ENCODE measurements at places on chromosomes 1 and 21.

DNA sequence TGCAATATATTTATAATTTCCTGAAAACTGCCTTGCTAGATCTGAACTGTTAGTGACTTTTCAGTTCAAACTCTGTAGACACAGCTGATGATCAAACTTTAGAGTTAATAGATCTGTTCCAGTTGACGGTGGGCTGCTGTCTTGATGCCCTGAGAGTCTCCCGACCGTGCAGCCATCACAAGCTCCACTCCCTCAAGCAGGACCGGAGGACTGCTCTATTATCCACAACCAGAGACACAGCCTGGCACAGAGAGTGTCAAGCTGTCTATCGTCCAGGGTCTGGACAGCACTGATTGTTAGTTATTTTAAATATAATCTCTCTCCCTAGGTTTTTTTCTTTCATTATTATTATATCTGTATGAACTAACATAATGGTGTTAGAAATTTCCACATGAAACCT is 8.0 kb downstream of the CHODL start:
- no peak for DNase-seq

DNA sequence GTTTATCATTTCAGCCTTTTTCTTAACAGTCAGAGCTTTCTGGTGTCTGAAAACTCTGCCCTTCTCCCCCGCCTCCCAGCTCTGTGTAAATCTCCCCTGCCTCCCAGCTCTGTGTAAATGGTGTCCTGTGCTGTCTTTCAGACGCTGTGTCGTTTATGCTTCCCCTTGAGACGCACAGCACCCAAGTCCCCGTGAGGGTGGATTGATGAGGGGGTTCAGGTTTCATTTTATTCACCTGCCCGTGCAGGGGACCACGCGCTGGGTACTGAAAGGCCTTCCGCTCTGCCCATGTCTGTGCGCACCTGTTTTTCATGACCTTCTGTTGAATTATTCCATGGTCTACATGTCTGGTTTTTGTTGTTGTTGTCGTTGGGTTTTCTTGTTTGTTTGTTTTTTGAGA is 108.2 kb upstream of the COL6A1 start:
- DNase-seq, result no peak

DNA sequence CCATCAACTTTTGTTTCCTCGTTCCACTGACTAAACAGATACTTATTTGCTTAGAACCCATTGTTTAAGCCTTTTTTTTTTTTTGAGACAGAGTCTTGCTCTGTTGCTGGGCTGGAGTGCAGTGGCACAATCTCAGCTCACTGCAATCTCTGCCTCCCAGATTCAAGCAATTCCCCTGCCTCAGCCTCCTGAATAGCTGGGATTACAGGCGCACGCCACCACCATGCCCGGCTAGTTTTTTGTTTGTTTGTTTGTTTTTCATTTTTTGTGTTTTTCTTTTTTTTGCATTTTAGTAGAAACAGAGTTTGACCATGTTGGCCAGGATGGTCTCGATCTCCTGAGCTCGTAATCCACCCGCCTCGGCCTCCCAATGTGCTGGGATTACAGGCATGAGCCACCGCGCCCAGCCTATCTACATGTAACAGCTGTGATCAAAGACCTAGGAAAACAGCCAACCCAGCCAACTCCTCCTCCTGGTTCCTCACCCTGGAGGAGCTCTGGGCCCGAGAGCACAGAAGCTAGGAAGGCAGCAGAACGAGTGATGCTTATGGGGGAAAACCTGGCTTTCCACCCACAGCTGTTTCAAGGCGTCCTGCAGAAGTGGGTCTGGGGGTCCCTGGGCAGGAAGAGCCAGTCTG is 32.9 kb downstream of the KCNN3 start:
- no peak for DNase-seq

DNA sequence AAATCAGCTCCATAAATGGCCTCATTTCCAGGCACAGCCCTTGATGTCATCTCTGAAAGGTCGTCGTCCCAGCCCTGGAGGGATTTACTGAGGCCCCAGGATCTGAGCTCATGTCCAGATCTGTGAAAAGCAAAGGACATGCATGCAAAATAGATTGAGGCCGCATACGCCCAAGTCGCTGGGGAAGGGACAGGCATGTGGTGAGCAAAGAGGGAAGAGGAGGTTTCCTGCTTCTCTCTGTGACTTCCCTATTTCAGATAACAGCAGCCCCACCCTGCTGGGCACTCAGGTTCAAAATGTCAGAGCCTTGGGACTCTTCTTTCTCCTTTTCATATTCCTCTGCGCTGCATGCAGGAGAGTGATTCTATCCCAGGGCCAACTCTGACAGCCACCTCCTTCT is 197.2 kb downstream of the ADSS2 start:
- DNase-seq, result no peak

- DNase-seq, result no peak
These were observed 195.5 kb upstream of the NCAM2 start for GRCh38 chr21:20802631-20803260.

Measured in activated CD8-positive, alpha-beta memory T cell treated with anti-CD3 and anti-CD28 coated beads for 1 hour (primary cell).